ENCODE measurements at places on chromosomes 4 and X.

GRCh38 chr4:48341776-48342605 is 662 bp downstream of the SLAIN2 start:
- DNase-seq: peak; percentile 38

DNA sequence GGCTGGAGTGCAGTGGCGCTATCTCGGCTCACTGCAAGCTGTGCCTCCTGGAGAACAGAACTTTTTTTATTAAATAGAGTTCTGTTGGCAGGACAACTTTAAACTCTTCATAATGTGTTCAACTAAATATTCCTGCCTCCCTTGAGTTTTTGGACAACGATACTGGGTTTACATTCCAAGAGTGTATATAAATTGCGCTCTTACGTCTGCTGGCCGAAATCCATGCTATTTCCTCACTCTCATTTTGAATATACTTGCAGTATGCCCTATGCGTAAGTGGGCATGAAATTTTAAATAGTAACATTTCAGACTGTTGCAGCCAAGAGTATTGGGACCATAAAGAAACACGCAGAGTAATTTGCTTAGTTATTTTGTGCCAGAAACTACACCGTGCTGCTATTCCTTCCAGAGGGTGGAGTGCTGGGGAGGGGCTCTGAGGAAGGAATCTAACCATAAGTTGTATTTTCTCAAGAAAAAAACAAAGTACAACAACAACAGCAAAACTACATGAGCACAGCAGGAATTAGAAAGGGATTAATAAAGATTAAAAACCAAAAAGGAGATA is 480.0 kb downstream of the NLGN4X start:
- DNase-seq: no peak

GRCh38 chrX:111521169-111521568 is 9.7 kb downstream of the SERTM2 start:
- DNase-seq: peak; percentile 44

GRCh38 chr4:182555997-182556418 is 312.8 kb downstream of the TENM3 start:
- peak; percentile 66 for DNase-seq

DNA sequence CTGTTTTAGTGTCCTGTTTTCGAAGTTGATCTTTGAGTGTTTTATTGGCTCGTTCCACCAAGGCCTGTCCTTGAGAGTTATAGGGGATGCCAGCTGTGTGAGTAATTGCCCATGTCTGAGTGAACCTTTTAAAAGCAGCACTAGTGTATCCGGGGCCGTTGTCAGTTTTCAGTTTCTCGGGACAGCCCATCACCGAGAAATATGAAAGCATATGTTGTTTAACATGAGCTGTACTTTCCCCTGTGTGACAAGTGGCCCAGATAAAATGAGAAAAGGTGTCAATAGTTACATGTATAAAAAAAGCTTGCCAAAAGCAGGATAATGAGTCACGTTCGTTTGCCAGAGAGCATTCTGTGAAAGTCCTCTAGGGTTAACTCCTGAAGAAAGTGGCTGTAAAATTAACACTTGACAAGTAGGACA is 48.6 kb upstream of the RASSF6 start:
- no peak for DNase-seq

DNA sequence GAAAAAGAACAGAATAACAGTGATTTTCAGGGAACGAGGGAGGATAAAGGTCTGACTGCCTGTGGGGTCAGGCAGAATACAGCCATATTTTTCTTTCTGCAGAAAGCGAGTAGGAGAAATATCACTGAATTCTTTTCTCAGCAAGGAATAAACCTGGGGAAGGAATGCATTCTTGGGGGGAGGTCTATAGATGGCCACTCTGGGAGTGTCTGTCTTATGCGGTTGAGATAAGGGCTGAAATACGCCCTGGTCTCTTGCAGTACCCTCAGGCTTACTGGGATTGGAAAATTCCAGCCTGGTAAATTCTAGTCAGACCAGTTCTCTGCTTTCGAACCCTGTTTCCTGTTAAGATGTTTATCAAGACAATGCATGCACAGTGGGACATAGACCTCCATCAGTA is 26.3 kb downstream of the CNGA1 start:
- no peak for DNase-seq

- no peak for DNase-seq
Measured at GRCh38 chrX:29269390-29269789, 682.1 kb downstream of the IL1RAPL1 start.

- peak; percentile 68 for DNase-seq
Measured at GRCh38 chrX:13581554-13581953, 12.2 kb downstream of the EGFL6 start.

GRCh38 chr4:94534401-94535312 is 82.9 kb downstream of the PDLIM5 start:
- DNase-seq: no peak

GRCh38 chr4:3228881-3229280 is 20.1 kb upstream of the MSANTD1 start:
- DNase-seq: no peak

GRCh38 chr4:173505924-173506518 is 24.0 kb downstream of the HAND2 start:
- peak; percentile 53 for DNase-seq

DNA sequence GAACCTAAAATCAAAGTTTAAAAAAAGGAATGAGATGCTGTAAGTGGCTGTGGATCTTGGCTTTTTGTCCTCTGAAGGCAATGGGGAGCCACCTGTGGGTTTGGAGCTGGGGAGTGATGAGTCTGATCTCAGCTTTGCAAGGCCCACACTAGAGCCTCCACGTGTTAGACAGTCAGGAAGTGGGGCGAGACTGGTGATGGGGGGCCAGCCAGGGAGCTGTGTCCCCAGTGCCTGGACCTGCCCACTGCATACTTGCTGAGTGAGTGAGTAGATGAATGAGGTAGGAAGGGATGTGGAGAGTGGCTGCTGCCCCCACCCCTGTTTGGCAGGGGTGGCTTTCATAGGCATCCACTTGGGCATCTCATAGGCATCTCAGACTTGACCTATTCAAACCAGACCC is 84.0 kb downstream of the NHSL2 start:
- no peak for DNase-seq

DNA sequence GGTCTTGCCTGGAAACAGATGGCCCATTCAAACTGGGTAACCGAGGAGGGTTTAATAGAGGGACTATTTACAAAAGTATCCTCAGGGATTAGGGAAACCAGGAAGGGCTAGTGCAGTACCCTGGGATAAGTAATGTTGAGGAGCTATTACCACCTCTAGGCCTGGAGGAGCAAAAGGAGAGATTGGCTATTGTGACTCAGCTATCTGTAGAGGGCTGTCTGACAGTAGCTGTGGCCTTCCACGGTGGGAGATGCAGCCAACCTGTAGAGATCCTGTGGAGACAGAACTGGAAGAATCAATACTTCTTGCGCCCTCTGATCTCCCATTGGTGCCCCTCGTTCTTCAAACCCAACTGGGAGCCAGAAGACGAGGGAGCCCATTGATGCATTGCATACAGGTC is 34.1 kb upstream of the RPS6KA3 start:
- no peak for DNase-seq

- no peak for DNase-seq
Measured at GRCh38 chrX:135572436-135572835, 52.0 kb downstream of the INTS6L start.

DNA sequence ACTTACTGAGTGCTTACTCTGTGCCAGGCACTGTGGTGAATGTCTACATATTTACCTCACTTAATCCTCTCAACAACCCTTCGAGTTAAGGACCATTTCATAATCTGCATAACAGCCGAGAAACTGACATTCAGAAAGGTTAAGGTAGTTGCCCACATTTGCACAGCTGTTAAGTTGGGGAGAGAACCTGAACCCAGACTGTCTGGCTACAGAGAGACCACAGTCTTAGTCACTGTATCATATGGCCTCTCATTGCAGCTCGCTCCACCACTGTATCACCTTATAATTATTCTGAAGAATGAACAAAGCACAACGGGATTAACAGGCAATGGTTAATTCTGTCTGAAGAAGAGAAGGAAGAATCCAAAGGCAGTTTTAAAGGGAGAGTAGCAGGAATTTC is 98.5 kb downstream of the ADGRA3 start:
- no peak for DNase-seq

GRCh38 chrX:41858161-41858775 is 65.1 kb downstream of the CASK start:
- DNase-seq: no peak

DNA sequence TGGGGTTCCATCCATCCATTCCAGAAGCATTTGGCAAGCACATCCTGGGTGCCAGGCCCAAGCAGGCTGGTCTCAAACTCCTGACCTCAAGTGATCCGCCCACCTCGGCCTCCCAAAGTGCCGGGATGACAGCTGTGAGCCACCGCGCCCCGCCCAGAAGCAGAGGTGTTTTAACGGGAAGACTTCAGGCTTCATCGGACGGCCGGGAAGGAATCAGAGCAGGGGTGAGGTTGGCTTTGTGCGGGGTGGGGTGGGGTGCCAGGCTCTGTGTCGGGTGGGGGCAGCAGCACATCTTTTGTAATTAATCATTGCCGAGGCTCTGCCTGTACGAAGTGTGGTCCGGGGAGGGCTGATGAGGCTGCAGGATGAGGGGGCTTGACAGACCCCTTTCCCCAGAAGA is 5.1 kb upstream of the SLC25A6 start:
- DNase-seq: no peak

- peak; percentile 99 for DNase-seq
Measured at GRCh38 chr4:110854021-110854678, 231.3 kb upstream of the PITX2 start.

- DNase-seq: no peak
Measured at GRCh38 chr4:23911675-23912455, 22.0 kb upstream of the PPARGC1A start.

DNA sequence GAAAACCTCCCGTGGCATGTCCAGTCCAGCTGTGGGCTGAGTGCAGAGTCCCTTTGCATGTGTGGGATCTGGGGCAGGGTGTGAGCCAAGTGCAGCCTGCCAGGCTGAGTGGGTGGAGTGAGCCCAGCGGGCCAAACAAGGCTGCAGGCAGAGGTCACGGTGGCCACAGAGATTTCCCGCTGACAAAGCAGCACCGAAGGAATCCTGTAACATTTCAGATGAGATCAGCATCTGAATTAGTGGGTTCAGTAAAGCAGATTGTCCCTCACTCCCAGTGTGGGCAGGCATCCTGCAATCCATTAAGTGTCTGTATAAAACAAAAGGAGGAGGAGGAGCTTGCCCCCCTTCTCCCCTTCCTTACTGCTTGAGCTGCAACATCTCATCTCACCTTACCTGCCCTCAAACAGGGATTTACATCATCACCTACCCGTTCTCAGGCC is 324.4 kb downstream of the FAT4 start:
- no peak for DNase-seq

GRCh38 chr4:176313596-176314336 is 6.0 kb upstream of the SPCS3 start:
- DNase-seq: no peak

GRCh38 chr4:118270492-118270891 is 82.3 kb downstream of the PRSS12 start:
- peak; percentile 45 for DNase-seq

GRCh38 chr4:173522160-173522950 is 7.7 kb downstream of the HAND2 start:
- DNase-seq: peak; percentile 76

GRCh38 chr4:180059216-180059881 is 2183.9 kb upstream of the TENM3 start:
- no peak for DNase-seq

- no peak for DNase-seq
Measured at GRCh38 chrX:120755066-120755846, 120.4 kb downstream of the CT47B1 start.

DNA sequence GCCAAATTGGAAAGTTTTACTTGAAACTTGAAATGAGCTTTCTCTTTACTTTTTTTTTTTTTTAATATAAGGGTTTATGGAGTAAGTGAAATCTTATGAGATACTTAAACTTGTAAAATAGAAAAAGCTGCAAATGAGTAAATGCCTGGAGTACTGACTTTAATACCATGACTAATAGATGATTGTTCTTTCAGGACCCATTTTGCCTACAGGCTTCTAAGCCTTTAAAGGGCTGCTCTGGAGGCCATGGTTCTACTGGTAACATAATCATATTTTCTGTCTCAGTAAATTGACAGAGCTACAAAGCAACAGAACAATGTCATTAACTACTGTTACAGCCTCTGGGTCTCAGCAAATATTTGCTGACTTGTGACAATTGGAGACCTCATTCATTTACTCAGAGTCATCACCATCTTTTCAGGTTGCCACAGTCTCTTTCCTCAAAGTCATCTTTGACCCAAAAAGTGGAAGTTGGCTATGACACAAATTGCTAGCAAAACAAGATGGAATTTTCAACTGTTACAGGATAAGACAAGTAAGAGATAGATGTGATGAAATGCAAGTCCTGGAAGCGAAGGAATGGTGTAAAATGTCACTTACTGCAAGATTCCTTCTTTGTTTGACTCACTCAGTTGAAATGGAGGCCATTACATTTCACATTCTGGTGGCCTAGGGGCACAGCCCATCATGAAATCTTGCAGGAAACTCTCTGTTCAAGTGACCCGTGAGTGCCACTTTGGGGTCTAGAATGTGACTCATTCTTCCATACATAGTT is 132.7 kb downstream of the BTC start:
- DNase-seq: peak; percentile 19

GRCh38 chr4:188658958-188659522 is 519.8 kb downstream of the TRIML1 start:
- DNase-seq: no peak

DNA sequence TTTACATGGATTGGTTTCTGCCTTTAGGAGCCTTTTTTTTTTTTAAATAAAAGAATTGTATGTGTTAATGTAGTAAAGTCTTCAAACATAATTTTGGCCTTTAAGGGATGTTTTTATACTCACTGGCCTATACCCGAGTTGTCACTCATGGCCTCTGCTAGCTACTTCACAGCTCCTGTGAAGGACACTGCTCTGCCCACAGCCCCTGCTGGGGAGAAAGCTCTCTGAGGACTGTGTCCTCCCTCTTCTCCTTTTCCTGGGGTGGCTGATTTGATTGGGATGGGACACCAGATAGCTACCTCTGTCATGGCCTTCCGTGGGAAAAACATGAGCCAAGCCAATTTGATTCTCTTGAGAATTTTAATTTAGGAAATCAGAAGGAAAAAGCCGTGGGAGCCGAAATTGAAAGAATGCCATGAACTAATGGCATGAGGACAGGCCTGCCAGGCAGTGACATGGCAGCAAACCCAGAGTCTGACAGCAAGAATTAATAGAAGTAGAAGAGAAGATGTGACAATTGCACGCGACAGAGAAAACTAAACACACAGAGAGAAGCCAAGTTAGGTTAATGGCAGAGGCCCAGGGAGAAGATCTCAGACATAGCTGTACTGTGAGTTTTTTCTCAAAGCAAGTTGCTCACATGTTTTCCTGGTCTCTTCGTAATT is 81.4 kb downstream of the ARHGAP10 start:
- peak; percentile 62 for DNase-seq

DNA sequence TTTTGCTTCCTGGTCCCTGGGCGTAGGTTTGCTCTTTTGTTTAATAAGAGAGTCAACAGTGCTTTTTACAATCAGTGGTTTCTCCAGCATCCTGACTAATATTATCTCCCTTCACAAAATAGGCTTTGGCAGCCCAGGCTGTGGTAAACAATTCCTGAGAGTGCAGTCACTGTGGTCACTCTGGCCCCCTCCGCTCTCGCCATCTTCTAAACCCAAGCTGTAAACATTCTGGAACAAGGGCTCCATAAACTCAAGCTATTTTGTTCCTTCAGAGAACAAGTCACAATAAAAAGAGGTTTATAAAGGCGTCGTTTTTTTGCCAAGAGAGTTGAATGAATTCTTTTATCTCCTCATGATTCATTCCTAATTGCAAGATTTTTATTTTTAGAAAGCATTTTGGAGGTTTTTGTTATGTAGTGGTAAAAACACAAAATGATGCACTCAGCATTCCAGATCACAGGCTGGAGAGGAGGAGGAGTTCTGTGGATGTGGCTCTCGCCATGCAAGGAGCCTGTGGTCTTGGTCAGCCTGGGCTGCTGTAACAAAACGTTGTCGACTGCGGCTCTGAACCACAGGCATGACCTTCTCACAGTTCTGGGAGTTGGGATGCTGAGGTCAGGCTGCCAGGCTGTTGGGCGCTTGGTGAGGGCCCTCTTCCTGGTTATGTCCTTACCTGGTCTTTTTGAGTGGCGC is 486.4 kb upstream of the FAT1 start:
- DNase-seq: peak; percentile 57
